ENCODE measurements at places on chromosomes 2 and 18.

- peak; percentile 25 for DNase-seq
These were observed 110.7 kb downstream of the KLHL29 start for GRCh38 chr2:23495661-23496114.

DNA sequence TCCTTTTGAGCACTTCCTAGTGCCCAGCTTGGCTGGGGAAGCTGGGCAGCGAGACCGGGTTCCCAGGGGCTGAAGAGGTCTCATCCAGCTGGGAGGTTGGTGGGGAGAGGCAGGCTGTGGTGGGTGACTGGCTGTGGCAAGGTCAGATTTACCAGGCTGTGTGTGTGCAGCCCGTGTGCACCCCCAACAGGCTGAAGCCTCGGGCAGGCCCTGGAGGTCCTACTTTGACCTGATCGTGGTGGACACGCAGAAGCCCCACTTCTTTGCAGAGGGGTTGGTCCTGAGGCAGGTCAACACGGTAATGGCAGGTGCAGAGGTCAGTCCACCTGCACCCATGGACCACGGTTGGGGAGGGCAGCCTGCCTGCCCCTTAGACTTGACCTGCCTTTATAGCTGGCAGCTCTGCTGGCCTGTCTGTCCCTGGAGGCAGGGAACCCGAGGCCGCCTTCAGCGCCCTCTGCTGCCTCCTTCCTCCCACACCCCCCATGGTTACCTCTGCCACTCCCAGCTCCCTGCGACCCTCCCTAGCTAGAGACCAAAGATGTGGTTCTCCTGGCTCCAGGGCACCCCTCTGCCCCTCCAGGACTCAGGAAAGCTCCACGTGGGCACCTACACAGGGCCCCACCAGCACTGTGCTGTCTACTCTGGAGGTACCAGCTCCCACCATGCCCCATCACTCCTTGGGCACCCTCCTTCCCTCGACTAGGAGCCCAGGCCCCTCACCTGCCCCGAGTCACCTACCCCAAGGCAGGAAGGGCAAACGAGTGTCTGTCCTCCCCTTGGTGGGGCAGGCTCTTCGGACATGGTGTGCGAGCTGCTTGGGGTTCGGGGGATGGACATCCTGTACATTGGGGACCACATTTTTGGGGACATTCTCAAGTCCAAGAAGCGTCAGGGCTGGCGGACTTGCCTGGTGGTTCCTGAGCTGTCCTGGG is 4.0 kb downstream of the NT5DC4 start:
- peak; percentile 28 for DNase-seq

GRCh38 chr2:85137156-85137555 is 4.0 kb downstream of the TCF7L1 start:
- DNase-seq = no peak

GRCh38 chr2:151260573-151261230 is 961 bp downstream of the RBM43 start:
- peak; percentile 18 for DNase-seq

- DNase-seq = peak; percentile 40
These were observed 42.3 kb downstream of the BAZ2B start for GRCh38 chr2:159573846-159574606.

DNA sequence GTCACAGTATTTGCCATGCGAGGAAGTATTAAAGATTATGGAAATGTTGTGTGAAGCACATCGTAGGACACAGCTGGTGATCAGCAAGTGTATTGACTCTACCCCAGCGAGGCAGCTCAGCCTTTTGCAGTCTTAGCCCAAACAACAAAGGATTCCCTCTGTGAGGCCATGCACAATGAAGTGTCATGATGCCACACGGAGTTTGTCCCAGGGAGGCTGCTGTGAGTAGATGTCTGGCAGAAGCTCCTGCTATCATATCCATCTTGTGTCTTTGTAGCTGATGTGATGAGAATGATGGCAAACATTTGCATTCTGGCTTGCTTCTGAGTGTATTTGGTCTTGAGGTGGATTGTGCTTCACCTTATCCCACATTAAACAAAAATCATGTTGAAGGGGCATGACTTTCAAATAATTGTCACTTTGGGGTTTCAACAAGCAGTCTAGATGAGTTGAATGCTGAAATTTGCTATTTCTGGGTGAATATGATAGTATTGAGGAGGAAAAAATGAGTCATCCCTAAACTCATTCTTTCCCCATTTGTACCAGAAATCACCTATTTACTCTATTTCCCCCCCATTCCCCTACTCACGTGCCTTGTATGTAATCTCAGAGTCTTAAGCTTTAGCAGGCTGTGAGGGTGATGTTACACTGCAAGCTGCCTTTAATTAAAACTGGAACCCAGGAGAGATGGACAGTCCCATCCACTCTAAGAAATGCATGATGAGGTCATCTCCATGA is 273.5 kb downstream of the RNF144A start:
- DNase-seq = no peak

GRCh38 chr2:172736424-172737174 is 954 bp downstream of the RAPGEF4 start:
- no peak for DNase-seq

DNA sequence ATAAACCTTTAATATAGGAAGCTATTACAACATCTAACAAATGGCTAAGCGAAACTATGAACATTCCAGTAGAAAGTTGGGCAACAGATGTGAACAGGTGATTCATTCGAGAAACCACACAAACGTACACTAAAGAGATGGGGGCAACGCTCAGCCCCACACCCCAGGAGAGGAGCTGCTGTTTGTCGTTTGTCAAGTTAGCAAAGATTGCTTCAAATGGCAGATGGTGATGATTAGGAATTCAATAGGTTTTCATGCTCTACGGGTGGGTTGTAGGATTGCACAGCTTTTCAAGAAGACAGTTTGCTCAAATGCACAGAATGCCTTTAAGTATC is 154.7 kb upstream of the HDAC4 start:
- no peak for DNase-seq

DNA sequence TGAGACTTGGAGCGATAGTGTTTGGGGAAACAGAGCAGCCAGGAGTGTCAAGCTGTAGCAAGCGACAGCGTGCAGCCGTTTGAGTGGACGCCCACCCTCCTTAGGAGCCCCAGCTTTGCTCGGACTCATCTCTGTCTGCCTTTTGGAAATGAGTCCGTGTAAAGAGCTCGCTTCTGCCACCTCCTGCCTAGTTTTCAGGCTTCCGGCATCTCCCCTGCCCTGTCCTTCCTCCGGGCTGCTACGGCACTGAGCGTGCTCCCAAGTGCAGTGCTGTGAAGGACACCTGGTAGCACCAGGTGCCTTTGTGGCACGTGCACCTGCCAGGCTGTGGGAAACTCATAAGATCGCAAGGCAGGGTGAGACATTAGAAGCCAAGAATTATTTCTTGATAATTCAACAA is 117.1 kb downstream of the RNF144A start:
- DNase-seq = no peak

DNA sequence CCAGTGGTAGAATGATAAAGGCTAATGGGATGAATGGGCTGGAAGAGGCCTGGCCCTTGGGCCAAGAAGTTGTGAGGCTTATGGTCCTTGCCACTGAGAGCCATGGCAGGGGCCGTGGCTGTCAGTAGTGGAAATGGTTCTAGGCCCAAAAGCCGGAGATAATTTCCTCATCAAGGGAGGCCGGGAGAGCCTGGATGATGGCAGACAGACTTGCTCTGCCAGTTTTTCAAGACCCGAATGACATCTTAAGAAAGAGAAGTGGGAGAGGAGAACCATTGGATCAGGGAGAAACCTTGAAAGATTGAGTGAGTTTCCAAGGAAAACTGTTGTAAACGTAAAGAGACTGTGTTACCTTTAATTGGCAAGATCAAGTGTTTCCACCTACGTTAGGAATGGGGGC is 46.3 kb upstream of the VPS54 start:
- DNase-seq = no peak

DNA sequence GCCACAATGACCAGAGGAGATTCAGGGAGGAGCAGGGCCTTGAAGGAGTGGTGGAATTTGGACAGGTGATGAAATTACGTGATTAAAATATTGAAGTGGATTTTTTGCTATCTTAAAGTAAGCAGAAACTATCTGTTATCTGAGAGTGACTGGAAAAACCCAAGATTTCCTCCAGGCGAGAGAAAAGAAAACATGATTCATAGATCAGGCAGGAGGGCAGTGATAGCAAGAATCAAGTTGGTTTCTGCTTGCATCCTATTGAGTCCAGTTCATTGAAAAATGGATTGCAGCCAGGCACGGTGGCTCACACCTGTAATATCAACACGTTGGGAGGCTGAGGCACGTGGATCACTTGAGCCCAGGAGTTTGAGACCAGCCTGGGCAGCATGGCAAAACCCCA is 127.8 kb downstream of the NXPH2 start:
- no peak for DNase-seq

GRCh38 chr2:207008105-207008990 is 69.0 kb downstream of the CPO start:
- DNase-seq = peak; percentile 42

- no peak for DNase-seq
These were observed 163.8 kb downstream of the DPP4 start for GRCh38 chr2:161910200-161910599.

- no peak for DNase-seq
These were observed 61.4 kb upstream of the KIF5C start for GRCh38 chr2:148813603-148814065.

GRCh38 chr2:1446301-1446700 is 33.0 kb downstream of the TPO start:
- peak; percentile 8 for DNase-seq

GRCh38 chr2:7044253-7045250 is 127.3 kb downstream of the RNF144A start:
- peak; percentile 86 for DNase-seq

DNA sequence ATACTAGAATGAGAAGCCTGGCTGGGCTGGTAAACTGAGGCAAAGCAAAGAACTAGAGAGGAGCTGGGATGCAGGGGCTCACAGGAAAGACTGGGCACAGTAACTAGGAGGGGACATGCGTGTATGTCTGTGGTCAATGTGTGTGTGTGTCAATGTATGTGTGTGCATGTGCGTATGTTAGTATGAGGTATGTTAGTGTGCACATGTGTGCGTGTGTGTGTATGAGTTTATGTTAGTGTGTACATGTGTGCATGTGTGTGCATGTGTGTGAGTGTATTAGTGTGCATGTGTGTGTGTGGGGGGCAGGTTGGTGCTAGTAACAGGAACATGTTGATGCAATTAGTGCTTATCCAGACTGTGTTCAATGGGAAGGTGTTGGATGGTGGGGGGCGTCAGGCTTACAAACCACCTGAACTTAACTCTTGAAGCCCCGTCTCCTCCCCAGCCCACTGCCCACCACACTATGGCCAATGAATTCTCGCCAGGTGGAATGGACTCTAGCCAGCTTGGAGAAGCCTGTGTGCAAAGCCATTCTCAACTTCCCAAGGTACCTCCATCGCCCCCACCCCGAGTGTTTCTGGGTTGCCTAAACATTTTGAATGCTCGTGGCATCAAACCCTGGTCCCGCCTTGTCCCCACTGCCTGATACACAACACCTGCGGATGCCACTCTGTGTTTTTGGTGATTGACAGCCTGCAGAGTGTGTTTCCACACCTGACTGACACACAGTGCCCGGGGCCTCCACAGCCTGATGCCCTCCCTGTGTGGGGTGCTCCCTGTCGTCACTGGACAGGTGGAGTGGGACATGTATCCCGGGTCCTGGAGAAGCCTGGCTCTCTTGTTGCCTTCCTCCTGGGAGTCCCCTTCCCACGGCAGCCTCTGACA is 90.1 kb upstream of the ASB18 start:
- DNase-seq = no peak

GRCh38 chr2:218019411-218020060 is 16.7 kb upstream of the TNS1 start:
- no peak for DNase-seq

- peak; percentile 46 for DNase-seq
These were observed 38.2 kb upstream of the LYPD6B start for GRCh38 chr2:149000158-149000938.

DNA sequence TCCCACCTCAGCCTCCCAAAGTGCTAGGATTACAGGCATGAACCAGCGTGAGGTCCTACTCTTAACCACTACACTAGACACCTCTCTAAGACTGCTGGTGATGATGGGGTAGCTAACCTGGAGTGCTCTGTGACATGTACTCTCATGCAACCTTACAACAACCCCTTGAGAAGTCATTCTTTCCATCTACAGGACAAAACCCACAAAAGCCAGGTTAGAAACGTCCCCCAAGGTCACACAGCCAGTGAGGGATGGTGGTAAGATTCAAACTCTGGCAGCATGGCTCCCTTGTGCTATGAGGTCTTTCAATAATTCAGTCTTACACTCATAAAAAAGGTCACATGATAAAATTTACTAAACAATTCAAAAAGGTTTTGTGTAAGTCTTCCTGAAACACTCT is 94.8 kb upstream of the SERTAD2 start:
- no peak for DNase-seq

DNA sequence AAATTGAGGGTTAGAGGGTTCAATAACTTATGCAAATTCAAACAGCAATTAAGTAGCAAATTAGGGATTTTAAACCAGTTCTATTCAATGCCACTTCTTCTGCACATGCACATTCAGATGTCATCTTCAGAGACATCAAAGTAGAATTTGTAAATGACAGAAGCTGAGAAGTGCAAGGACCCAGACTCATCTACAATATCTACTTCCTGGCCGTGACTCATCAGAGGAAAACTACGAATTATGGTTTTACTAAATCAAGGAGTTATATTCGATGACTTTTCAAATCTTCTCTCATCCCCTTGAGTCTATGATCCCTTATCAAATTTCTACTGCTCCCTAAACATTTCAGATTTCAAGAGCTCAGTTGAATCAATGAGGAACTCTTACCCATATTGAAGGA is 20.0 kb upstream of the STAT4 start:
- DNase-seq = no peak

- no peak for DNase-seq
These were observed 16.1 kb upstream of the MAL start for GRCh38 chr2:95009412-95009811.

DNA sequence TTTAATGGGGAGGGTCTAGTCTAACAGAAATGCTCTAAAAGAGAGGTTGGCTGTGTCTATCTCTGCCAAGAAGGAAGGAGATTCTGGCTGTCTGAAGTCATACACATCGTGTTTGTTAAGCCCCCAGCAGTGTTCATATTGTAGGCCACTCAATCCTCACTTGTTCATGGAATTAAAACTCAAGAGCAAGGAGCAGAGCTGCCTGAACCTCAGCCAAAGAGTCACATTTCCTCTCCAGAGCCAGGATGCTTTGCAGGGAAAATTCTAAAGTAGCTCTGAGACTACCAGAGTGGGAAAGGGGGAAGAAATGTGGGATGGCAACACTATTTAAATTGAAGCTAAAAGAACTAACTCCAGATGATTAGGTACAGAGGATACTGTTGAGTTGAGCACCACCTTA is 190.7 kb upstream of the CXCR4 start:
- DNase-seq = no peak

GRCh38 chr2:54672590-54673456 is 50.6 kb upstream of the EML6 start:
- DNase-seq = no peak

DNA sequence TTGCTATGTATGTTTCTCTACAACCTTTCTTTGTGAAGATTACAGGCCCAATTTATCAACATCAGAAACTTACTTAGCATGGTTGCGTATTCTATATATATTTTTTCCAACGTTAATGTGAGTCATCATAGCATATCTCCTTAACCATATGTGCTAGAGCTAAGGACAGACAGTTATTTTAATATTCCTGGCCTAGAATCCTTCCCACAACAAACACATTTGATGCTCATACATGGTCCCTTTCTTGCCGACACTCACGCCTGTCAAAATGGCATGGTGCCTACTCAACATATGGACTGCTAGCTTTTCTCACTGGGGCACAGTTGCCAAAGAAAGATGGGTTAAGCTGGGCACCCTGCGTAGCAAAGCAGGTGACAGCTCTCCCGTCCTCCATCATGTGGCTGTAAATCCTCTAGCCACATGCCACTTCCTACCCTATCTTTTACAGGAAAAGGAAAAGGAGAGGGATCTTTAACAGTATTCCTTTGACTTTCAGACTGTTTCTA is 75.2 kb upstream of the GALNT5 start:
- no peak for DNase-seq

Data from AG08395 (cell line).